ENCODE measurements at places on chromosomes 4 and X.

GRCh38 chr4:6087669-6088341 lies 69.6 kb upstream of the C4orf50 start:
- H3K4me3 ChIP-seq, result no peak overlapping the region
- no peaks in the 10 kb centered on the region for H3K4me1 ChIP-seq
- no peaks in the 10 kb centered on the region for H3K27me3 ChIP-seq
- no peaks in the 10 kb centered on the region for H3K36me3 ChIP-seq
- no peak overlapping the region for H3K27ac ChIP-seq

DNA sequence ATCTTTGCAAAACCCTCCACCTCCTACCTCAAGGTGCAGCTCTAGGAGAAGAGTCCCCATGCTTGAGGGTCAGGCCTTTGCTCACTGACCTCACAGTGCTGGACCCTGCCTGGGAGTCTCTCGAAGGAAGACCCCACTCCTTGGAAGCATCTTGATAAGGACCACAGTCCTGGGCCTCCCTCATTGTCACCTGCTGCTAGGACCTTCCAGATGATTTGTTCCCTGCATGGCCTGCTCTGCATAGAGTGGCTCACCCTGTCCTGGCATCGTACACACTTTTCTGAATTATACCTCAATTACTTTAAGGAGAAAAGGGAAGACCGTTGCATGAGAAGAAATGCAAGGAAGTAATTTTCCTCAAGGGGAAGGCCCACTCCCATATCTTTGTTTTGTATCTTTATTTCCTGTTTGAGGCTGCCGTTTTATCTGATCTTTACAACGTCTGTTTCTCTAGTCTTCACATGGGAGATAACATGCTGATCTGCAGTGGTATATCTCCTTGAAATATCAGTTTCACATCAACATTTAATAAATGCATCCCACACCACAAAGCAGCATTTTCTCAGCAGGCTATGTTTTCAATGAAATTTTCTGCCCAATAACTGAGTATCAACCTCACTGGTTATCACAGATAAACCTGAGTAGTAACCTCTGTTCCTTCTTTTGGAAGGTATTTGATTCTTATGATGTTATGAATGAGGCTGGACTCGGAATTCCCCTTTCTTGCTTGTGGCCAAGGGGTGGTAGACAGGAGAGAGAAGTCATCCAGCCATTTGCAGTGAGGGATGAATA lies 15.0 kb upstream of the AKAP17A start:
- no peak overlapping the region for H3K27ac ChIP-seq
- no peaks in the 10 kb centered on the region for H3K27me3 ChIP-seq
- H3K4me3 ChIP-seq, result no peak overlapping the region

GRCh38 chr4:82017680-82018079 lies 356.1 kb downstream of the HNRNPD start:
- H3K27me3 ChIP-seq, result no peaks in the 10 kb centered on the region
- H3K27ac ChIP-seq, result no peak overlapping the region
- DNase-seq, result no peak
- H3K4me1 ChIP-seq, result peaks cover 3% of the 10 kb centered on the region
- no peak overlapping the region for H3K4me3 ChIP-seq

- H3K36me3 ChIP-seq, result no peaks in the 10 kb centered on the region
- no peaks in the 10 kb centered on the region for H3K27me3 ChIP-seq
- H3K4me1 ChIP-seq, result no peaks in the 10 kb centered on the region
- H3K4me3 ChIP-seq, result no peak overlapping the region
Measured at GRCh38 chr4:177374966-177375365, 65.3 kb downstream of the NEIL3 start.

DNA sequence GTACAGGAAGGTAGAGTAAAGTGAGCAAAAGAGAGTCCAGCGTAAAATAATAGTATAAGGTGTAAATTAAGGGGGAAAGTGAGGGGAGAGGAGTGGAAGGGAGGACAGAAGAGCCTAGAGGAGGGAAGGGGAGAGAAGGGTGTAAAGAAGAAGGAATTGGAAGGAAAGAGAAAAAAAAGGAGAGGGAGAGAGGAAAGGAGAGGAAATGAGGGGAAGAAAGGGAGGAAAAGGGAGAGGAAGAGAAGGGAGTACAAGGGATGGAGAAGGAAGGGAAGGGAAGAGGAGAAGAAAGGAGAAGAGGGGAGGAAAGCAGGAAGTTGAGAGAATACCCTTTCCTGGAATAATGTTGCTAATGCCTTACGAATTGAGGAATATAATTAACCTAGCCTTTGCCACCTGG lies 3.3 kb upstream of the FAT4 start:
- no peaks in the 10 kb centered on the region for H3K36me3 ChIP-seq
- H3K27ac ChIP-seq, result no peak overlapping the region
- H3K4me3 ChIP-seq, result no peak overlapping the region
- 0 out of 2 replicates have a peak, but pooled peaks cover 7% of the 10 kb centered on the region for H3K4me1 ChIP-seq
- no peak for DNase-seq
- no peaks in the 10 kb centered on the region for H3K27me3 ChIP-seq

DNA sequence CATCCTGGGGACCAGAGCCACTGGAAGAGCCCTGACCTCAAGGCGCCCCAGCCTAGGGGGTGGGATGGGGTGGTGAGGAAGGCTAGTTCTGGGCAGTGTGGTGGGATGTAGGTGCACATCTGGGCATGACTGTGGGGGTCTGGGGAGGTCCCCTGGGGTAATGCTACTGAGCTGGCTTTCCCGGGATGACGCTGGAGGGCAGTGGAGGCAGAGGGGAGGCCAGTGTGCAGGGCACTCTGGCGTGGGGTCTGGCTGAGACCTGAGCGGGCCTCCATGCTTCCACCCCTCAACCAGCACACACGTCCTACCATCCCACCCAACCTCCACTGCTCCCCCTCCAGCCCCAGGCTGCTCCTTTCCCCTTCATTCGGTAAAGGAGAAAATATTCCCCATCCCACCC lies 4.8 kb upstream of the SH3BP2 start:
- no peak overlapping the region for H3K4me3 ChIP-seq
- H3K36me3 ChIP-seq, result no peaks in the 10 kb centered on the region
- no peak overlapping the region for H3K27ac ChIP-seq

- no peak overlapping the region for H3K27ac ChIP-seq
- no peak overlapping the region for H3K4me3 ChIP-seq
- no peaks in the 10 kb centered on the region for H3K4me1 ChIP-seq
- no peak for DNase-seq
- no peaks in the 10 kb centered on the region for H3K27me3 ChIP-seq
Measured at GRCh38 chr4:34432706-34433105, 1811.6 kb downstream of the ARAP2 start.

GRCh38 chrX:43805579-43805978 lies 76.7 kb downstream of the MAOB start:
- no peaks in the 10 kb centered on the region for H3K36me3 ChIP-seq
- no peaks in the 10 kb centered on the region for H3K27me3 ChIP-seq
- no peak for DNase-seq
- H3K27ac ChIP-seq, result no peak overlapping the region
- H3K4me1 ChIP-seq, result no peaks in the 10 kb centered on the region

DNA sequence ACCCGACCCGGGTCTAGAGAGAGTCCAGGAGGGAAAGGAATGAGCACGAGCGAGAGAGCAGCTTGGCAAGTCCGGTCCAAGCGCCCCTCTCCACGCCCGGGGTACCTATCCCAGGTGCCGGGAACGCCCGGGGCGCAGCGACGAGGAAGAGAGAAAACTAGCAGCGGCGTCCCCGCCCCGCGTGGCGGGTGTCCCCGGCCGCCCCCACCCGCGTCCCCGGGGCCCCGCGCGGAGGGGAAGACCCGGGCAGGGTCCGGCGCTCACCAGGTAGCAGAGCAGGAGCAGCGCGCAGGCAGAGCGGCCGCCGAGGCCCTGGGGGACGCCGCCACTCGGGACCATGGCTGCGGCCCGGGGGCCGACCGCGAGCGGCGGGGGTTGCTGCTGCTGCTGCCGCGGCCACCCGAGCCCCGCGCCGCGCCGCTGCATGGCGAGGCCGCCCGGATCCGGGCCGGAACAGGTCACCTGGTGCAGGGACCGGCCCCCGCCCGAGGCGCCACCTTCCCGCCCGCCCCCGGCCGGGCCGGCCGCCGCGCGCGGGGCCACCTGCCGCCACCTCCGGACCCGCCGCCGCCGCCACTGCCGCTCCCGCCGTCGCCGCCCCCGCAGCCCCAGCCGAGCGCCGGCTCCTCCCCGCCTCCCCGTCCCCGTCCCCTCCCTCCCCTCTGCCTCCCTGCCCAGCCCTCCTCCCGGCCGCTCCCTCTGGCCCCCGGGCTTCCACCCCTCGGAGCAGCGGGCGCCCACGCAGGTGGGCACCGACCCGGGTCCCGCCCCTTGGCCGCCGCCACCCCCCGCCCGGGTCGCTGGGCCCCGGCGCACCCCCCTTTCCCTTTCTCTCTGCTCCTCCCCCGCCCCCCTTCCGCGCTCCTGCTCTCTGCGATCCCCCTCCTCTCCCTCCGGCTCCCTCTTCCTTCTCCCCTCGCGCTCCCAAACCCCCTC lies at the start of gene SEL1L3:
Gene SEL1L3, minus strand, starts transcription at position 578 of the 936 bp plus-strand sequence. Its CDS starts 152 bp downstream, at position 426.
- DNase-seq, result peak; percentile 50
- peaks cover 9% of the 10 kb centered on the region for H3K4me1 ChIP-seq
- H3K36me3 ChIP-seq, result no peaks in the 10 kb centered on the region
- peak within 1 kb of the TSS; percentile 58 for H3K27ac ChIP-seq

DNA sequence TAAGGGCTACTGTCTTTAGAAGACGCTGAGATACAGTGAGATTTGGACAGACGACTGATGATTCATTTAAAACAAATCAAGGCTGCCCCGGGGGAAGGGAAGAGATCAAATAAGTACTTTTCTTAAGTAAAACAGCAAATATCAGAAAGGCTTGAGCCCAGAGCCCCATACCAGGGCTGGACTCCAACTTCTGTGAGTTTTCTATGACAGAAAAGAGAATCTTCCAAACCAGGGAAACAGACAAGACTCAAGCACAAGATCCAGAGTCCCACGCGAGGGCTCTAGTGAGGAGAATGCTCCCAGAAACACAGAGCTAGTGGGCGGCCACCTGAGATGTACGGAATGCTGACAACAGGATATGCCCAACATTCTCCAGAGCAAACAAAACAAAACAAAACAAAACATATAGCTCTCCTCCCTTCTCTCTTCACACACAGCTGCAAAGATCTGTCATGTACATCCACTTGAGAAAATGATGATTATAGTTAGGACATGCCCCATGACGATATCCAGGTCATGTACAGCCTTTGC lies 13.1 kb downstream of the ACSL1 start:
- H3K27me3 ChIP-seq, result no peaks in the 10 kb centered on the region
- H3K4me3 ChIP-seq, result no peak overlapping the region
- H3K4me1 ChIP-seq, result peaks cover 48% of the 10 kb centered on the region

DNA sequence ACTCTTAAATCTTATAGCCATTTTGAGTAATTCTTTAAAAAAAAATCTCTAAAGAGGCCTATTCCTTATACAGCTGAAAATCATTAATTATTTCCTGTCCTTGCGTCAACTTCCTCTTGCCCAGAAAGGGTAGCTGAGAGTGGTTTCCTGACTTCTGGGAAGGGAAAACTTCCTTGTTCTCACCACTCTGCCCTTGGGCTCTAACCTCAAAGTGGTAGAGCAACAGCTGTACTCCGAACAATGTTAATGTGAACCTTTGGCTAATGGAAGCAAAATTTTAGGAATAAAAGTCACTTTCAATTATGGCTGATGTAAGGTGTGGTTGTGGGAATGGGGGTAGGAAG lies 15.3 kb downstream of the KLHL2 start:
- no peaks in the 10 kb centered on the region for H3K36me3 ChIP-seq
- no peak overlapping the region for H3K4me3 ChIP-seq
- H3K27ac ChIP-seq, result no peak overlapping the region

- no peak overlapping the region for H3K27ac ChIP-seq
- peaks cover 13% of the 10 kb centered on the region for H3K4me1 ChIP-seq
- no peaks in the 10 kb centered on the region for H3K27me3 ChIP-seq
- H3K4me3 ChIP-seq, result no peak overlapping the region
- DNase-seq, result no peak
Measured at GRCh38 chr4:95289028-95289634, 259.6 kb downstream of the UNC5C start.

GRCh38 chr4:105543881-105544280 lies 8.5 kb upstream of the ARHGEF38 start:
- H3K4me3 ChIP-seq, result no peak overlapping the region
- no peaks in the 10 kb centered on the region for H3K4me1 ChIP-seq
- H3K27ac ChIP-seq, result no peak overlapping the region
- H3K27me3 ChIP-seq, result no peaks in the 10 kb centered on the region
- DNase-seq, result no peak

DNA sequence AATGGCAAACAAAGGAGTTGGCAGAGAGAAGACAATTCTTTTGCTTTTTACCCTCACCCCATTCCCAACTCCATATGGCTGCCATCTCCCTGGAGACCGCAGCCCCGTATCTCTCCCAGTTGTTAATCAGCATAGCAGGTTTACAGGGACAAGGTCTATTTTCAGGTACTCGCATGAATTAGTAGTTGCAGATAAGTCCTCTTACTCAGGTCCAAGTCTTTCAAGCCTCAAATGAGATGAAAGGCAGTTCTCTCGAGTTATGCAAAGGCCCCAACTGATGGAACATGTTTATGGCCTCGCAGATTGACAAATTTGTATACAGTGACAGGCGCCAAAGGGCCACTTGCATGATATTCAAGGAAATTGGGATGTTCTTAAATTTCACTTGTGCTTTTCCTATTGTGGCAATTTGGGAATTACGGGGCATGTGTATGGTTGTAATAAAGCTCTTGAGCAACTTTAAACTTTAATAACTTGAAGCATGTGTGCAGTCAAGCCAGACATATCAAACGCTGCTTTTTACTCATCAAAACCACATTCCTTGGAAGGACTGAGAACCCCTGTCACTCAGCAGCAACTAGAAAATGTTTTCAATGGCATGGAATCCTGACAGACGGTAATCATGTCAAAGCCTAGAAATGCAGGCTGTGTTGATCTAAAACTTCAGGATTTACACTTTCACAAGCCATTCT lies 45.1 kb downstream of the KDR start:
- no peaks in the 10 kb centered on the region for H3K27me3 ChIP-seq
- no peaks in the 10 kb centered on the region for H3K36me3 ChIP-seq
- no peak overlapping the region for H3K4me3 ChIP-seq
- no peaks in the 10 kb centered on the region for H3K4me1 ChIP-seq
- DNase-seq, result no peak

DNA sequence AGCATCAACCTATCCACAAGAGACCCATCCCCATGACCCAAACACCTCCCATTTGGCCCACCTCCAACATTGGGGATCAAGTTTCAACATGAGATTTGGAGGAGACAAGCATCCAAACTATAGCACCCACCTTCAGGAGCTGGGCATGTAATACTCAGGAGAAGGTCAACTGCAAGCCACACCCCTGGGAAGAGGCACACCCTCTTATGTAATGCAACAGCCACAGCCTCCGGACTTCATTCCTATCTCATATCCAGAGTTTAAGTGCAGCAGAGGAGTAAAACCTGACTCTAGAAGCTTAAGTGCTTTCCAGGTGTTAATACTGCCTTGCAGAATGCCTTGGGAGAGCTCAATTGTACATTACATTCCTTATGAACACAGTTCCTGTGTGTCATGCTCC lies 197.4 kb downstream of the PTTG2 start:
- no peak overlapping the region for H3K27ac ChIP-seq
- H3K4me3 ChIP-seq, result no peak overlapping the region
- H3K27me3 ChIP-seq, result no peaks in the 10 kb centered on the region
- H3K4me1 ChIP-seq, result no peaks in the 10 kb centered on the region
